ENCODE measurements at places on chromosomes 6 and 20.

DNA sequence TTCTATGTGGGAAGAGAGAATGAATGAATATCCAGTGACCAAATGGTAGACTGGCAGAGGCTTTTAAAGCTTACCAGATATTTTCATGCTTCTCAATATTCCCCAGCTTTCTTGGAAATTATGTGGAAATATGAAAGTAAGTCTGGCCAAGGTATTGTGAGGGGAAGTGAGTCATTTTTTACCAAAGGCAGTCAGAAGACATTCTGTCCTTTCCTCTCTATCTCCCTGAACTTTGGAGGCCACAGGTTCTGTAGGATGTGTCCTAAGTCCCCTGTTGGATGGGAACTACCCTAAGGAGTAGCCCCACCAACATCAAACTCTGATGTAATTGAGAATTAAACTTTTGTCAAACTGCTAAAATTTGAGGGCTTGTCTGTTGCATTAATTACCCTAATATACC is 593.8 kb upstream of the NRSN1 start:
- no peak overlapping the region for H3K4me3 ChIP-seq
- H3K36me3 ChIP-seq, result no peaks in the 10 kb centered on the region
- no peak for DNase-seq
- H3K27me3 ChIP-seq, result no peaks in the 10 kb centered on the region
- no peaks in the 10 kb centered on the region for H3K4me1 ChIP-seq

- H3K27me3 ChIP-seq, result peaks cover 73% of the 10 kb centered on the region
- DNase-seq, result no peak
- H3K4me1 ChIP-seq, result no peaks in the 10 kb centered on the region
- no peaks in the 10 kb centered on the region for H3K36me3 ChIP-seq
These were observed 32.8 kb downstream of the RAMACL start for GRCh38 chr6:166553563-166554271.

DNA sequence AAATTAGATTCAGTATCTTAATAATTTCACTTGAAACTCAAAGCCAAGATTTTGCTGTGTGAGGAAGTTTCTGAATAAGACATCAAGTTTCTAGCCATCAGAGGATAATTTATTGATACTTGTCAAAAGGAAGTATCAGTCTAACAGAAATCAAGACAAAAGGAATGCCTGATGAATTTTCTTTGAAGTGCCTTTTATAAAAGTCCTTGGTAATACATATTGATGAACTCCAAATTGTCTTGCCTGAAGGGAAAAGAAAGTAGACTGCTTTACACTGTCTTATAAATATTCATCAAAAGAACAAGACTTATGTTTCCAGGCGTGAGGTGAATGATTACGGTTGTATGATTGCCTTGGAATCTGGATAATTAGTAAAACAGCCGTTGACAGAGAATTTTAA is 986.0 kb upstream of the MAP3K7 start:
- no peaks in the 10 kb centered on the region for H3K4me1 ChIP-seq
- no peaks in the 10 kb centered on the region for H3K27me3 ChIP-seq
- H3K27ac ChIP-seq, result no peak overlapping the region
- DNase-seq, result no peak
- H3K4me3 ChIP-seq, result no peak overlapping the region

GRCh38 chr6:160973311-160974250 is 18.0 kb upstream of the MAP3K4 start:
- no peaks in the 10 kb centered on the region for H3K36me3 ChIP-seq
- H3K4me3 ChIP-seq, result no peak overlapping the region

GRCh38 chr6:112307707-112308106 is 39.4 kb upstream of the RFPL4B start:
- no peak overlapping the region for H3K27ac ChIP-seq
- DNase-seq, result no peak
- no peaks in the 10 kb centered on the region for H3K4me1 ChIP-seq
- no peaks in the 10 kb centered on the region for H3K27me3 ChIP-seq

- no peak overlapping the region for H3K4me3 ChIP-seq
- no peaks in the 10 kb centered on the region for H3K27me3 ChIP-seq
- no peak overlapping the region for H3K27ac ChIP-seq
- H3K36me3 ChIP-seq, result no peaks in the 10 kb centered on the region
- no peak for DNase-seq
These were observed 193.9 kb downstream of the ZNF217 start for GRCh38 chr20:53399592-53400335.

GRCh38 chr20:31758521-31758920 is 19.4 kb downstream of the TPX2 start:
- H3K27me3 ChIP-seq, result no peaks in the 10 kb centered on the region
- peaks cover 61% of the 10 kb centered on the region for H3K36me3 ChIP-seq
- no peak for DNase-seq
- H3K4me1 ChIP-seq, result no peaks in the 10 kb centered on the region
- no peak overlapping the region for H3K27ac ChIP-seq

DNA sequence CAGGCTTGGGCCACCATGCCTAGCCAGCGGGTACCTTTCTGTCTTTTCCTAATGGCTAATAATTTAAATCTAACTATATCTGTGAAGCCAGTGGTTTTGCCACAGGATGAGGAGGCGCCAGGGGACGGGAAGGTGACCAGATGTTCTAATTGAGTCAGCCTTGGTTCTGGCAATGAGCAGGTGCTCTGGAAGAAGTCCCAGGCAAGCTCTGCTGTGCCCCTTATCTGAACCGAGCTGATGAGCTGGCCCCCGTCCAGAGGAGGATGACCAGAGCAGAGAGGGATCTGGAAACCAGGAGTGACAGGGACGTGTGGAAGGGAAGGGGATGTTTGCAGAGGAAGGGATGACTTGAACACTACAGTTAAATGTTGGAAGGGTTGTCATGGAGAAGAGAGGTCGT is 46.7 kb downstream of the SLC35D3 start:
- H3K27ac ChIP-seq, result no peak overlapping the region
- DNase-seq, result no peak
- H3K27me3 ChIP-seq, result no peaks in the 10 kb centered on the region

DNA sequence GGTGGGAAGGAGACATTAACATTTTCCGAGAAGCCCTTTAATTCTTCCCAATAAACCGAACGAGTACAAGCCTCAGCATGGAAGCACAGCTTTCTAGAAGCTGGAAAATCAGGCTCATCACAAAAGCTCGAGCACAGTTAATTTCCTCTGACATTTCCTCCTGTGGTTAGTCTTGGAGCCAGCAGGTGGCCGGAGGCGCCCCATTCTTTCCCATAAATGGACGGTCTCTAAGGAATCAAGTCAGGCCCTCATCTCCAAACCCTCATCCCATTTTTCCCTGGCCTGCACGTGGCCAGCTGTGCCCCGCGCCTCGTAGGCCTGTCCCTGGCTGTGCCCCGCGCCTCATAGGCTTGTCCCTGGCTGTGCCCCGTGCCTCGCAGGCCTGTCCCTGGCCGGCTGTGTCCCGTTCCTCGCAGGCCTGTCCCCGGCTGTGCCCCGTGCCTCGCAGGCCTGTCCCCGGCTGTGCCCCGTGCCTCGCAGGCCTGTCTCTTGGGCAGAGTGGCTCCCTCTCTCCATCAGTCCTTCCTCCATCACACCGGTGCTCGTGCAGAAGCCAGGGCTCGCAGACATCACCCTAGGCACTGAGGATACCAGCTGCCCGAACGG is 19.7 kb upstream of the NTSR1 start:
- no peaks in the 10 kb centered on the region for H3K36me3 ChIP-seq
- peaks cover 40% of the 10 kb centered on the region for H3K27me3 ChIP-seq
- H3K27ac ChIP-seq, result no peak overlapping the region
- peaks cover 8% of the 10 kb centered on the region for H3K4me1 ChIP-seq

DNA sequence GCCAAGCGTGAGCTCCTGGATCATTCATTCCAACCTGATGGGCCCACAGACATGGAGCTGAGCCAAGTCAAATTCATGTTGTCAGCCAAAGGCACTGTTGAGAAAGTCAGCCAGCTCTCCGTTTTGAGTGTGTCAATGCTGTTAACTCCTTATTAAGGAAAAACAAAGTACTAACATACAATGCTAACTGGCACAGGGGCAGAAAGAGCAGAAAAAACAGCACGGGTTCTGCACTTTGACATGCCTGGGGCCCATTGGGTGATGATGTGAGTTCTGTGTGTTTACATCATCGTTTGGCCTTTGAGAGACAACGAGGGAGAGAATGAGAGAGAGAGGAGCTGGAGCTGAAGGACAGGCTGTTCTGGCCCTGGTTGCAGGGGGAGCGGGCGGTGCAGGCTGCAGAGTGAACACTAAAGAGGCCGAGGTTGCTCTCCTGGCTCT is 85.9 kb downstream of the SMOC2 start:
- peaks cover 4% of the 10 kb centered on the region for H3K27me3 ChIP-seq
- H3K4me3 ChIP-seq, result no peak overlapping the region
- no peak for DNase-seq
- H3K36me3 ChIP-seq, result no peaks in the 10 kb centered on the region
- H3K4me1 ChIP-seq, result no peaks in the 10 kb centered on the region

GRCh38 chr6:47621838-47622449 is 76.4 kb upstream of the ADGRF4 start:
- H3K4me1 ChIP-seq, result no peaks in the 10 kb centered on the region
- no peak overlapping the region for H3K4me3 ChIP-seq

- no peaks in the 10 kb centered on the region for H3K27me3 ChIP-seq
- H3K36me3 ChIP-seq, result no peaks in the 10 kb centered on the region
- no peak overlapping the region for H3K27ac ChIP-seq
- DNase-seq, result no peak
- H3K4me3 ChIP-seq, result no peak overlapping the region
These were observed 33.8 kb upstream of the RREB1 start for GRCh38 chr6:7073821-7074525.

DNA sequence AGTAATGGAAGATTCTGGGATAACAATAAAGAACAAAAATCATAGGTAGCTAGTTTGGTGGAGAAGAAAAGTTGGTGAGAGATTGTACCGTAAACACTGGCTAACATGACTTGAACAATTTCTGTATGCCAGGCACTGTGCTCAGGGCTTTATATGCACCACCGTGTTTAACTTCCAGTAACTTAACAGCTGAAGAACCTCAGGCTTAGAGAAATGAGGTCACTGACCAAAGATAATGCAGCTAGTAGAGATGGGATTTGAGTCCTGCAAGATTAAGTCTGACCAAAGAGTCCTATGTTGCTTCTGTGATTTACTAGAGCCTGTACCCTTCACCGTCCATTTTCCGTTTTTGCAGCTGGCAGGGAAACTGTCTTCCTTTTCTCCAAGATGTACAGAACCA is 2.7 kb downstream of the CSTF1 start:
- H3K4me3 ChIP-seq, result no peak overlapping the region
- peaks cover 23% of the 10 kb centered on the region for H3K4me1 ChIP-seq
- DNase-seq, result no peak
- peaks cover 47% of the 10 kb centered on the region for H3K36me3 ChIP-seq
- H3K27ac ChIP-seq, result no peak overlapping the region

- H3K4me1 ChIP-seq, result peaks cover 15% of the 10 kb centered on the region
- no peak overlapping the region for H3K4me3 ChIP-seq
- no peak overlapping the region for H3K27ac ChIP-seq
- no peaks in the 10 kb centered on the region for H3K27me3 ChIP-seq
- no peaks in the 10 kb centered on the region for H3K36me3 ChIP-seq
These were observed 140.1 kb upstream of the SPACA1 start for GRCh38 chr6:87907521-87907920.

DNA sequence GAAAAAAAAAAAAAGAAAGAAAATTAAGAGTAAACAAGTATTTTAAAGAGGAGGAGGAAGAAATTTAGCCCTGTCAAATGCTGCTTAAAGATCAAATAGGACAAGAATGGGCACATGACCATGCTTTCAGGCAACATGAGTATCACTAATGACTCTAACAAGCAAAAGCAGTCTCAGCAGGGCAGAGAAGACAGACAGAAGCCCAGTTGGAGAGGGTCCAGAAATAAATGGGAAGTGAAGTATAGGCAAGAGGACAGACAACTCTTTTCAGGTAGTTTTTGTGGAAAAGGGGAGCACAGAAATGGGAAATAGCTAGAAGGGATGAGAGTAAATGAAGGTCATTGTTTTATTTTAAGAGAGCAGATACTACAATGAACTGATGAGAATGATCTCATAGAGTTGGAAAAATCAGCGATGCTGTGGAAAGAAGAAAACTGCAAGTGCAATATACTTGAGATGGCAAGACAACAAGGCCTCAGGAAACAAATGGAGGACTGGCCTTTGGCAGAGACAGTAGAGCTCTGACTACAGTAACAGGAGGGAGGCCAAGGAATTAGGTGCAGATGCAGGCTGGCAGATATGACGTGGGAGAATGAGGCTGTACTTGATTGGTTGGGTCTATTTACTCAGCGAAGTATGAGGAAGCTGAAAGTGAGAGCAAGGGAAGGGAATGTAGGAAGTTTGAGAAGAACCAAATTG is 40.3 kb downstream of the KIF6 start:
- H3K27me3 ChIP-seq, result no peaks in the 10 kb centered on the region
- H3K36me3 ChIP-seq, result no peaks in the 10 kb centered on the region

DNA sequence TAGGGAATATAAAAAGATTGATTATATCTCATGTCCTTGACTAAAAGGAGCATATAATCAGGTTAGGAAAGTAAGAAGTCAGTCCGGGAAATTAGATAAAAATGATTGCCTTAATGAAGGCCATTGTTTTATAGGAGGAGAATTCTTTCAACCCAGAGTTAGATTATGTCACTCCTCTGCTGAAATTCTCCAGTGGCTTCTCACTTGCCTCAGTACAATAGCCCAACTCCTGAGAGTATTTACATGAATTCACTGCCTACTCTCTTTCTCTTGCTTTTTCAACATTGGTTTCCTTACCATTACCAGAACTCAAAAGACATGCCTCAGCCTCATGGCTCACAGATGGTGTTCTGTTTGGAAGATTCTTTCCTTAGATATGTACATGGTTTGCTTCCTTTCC is 114.9 kb downstream of the EPHA7 start:
- H3K27me3 ChIP-seq, result no peaks in the 10 kb centered on the region
- H3K4me3 ChIP-seq, result no peak overlapping the region
- H3K27ac ChIP-seq, result no peak overlapping the region

DNA sequence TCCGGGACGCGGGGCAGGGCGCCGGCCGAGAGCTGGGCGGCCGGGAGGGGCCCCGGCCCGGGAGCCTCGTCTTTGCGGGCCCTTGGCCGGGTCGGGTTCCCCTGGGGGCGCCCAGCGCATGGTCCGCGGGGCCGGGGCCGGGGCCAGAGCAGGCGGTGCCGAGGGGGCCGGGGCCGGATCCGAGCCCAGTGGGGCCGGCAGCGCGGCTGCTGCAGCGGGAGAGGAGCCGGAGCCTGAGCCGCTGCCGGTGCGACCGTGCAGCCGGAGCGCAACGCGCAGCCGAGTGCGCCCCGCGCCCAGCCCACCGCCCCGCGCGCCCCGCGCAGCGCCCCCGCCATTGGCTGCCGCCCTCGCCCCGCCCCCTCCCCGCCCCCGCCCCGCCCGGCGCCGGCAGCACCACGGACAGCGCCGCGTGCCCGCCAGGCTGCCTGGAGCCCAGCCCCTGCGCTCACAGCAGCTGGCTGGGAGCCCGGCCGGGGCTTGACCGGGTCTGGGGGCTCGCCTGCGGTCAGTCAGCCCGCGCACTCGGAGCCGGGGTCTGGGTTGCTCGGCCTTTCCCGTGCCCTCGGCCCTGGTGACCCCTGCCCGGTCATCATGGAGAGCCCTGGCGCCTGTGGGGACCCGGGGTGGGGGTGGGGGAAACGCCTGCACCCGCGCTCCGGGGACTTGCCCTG is at the start of gene HRH3:
Gene HRH3, minus strand, starts transcription at position 287 of the 674 bp plus-strand sequence. CDS start 308 bp downstream, outside the sequence.
- H3K36me3 ChIP-seq, result no peaks in the 10 kb centered on the region
- DNase-seq, result peak; percentile 41
- peaks cover 41% of the 10 kb centered on the region for H3K4me1 ChIP-seq
- H3K27me3 ChIP-seq, result peaks cover 70% of the 10 kb centered on the region
- no peak within 1 kb of the TSS for H3K27ac ChIP-seq
- H3K4me3 ChIP-seq, result peak within 1 kb of the TSS; percentile 32

Data from HepG2 (cell line).